Renal cortical epithelial cell (primary cell): ENCODE measurements at places on chromosomes 16 and 17. TPM values are rescaled to one million over a fixed set of nuclear protein-coding genes. Genes with fewer than 3 reads are reported as not detected.

Gene CYB5D1
- total RNA-seq = 16.0 and 26.5 TPM in 2 replicates

Gene RND2
- total RNA-seq = 0.65 and 0.69 TPM in 2 replicates

Gene THUMPD1
- total RNA-seq = 60.4 and 88.6 TPM in 2 replicates

Gene STARD3
- total RNA-seq = 22.4 and 31.9 TPM in 2 replicates

Gene KRT24
- not detected in 2 replicates for total RNA-seq

Gene TPSD1
- not detected in 2 replicates for total RNA-seq

Gene ADORA2B
- 5.0 and 18.9 TPM in 2 replicates for total RNA-seq

Gene TBC1D3B
- 2.3 and 2.6 TPM in 2 replicates for total RNA-seq

Gene GNG13
- not detected in 2 replicates for total RNA-seq

Gene SMPD3
- under 0.01 TPM in 1 of 2 replicates, not detected in the other for total RNA-seq

Gene CCL17
- total RNA-seq = not detected in 2 replicates
